Tongue (tissue), 3 donors: ENCODE measurements at places on chromosomes 2 and 18.

DNA sequence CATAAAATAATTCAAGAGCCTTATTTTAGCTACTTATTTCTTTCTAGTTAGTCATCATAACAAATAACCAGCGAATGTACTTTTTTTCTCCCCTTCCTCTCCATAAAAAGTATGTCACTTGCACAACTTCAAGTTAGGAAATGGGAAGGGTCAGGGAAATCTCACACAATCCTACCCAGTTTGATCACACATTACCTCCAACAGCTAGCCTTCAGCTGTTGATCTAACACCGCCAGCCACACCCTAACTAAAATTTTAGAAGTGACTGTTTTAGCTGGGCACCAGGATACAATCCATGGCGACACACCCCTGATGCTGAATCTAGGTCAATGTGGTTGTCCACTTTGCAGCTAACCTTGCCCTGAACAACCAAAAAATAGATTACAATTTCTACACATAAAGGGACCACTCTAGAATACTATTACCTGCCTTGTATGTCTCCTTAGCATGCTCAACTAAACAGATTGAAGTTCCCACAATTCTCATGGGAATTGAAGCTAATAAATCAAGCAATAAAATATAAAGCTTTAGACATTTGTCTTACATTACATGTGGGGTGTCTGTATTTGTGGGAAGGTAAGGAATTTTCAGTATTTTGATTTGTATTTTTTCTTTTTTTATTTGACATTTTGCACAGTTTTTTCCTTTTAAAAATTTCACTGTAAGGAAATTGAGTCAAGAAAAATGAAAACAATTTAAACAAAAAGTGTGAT, 7.3 kb upstream of the COL3A1 start:
- no peak for DNase-seq

GRCh38 chr2:190677255-190677654, 28.4 kb downstream of the NAB1 start:
- DNase-seq: no peak

- DNase-seq: no peak
Observed at GRCh38 chr2:47073641-47074040, 81.5 kb downstream of the STPG4 start.

DNA sequence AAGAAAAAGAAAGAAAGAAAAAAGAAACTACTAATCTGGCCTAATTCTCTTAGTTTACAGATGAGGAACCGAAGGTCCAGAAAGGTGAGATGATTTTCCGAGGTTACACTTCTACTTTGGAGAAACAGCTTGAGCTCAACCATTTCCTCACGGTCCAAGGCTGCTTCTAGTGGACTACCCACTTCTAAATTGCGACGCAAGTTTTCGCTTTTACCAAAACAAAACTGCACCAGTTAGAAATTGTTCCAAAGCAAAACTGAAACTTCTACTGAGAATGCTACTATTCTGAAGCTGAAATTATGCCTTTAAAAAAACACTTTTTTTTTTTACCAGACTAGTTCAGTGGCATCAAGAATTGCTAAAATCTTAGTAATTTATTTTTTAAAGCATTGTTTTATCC, 101.6 kb downstream of the INO80D start:
- no peak for DNase-seq

DNA sequence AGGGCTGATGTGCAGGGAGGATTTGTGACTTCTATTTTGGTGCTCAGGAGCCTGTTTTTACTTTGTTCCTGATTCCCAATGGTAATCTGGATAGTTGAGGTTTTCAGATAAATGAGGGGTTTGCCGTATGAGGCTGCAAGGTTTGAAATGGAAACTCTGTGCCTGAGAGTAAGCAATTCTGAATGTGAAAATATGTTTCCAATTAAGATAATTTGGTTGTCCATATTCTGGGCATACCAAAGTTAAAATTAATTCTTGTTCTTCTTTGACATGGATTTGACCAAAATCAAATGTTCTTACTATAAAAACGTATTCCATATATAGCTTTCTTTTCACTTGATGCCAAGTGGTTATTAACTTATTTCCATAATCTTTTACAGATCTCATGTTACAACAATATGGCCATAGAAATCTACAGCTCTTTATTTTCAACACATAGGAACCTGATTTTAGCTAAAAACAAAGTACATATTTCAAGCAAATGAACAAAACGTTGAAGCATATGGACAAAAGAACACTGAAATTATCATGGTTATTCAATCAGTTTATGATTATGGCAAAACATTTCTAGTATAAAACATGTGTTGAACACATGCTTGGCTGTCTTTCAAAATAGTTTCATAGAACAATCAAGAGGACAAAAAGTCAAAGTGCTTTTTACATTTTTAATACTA, 63.4 kb upstream of the ARHGAP28 start:
- DNase-seq: peak; percentile 72

DNA sequence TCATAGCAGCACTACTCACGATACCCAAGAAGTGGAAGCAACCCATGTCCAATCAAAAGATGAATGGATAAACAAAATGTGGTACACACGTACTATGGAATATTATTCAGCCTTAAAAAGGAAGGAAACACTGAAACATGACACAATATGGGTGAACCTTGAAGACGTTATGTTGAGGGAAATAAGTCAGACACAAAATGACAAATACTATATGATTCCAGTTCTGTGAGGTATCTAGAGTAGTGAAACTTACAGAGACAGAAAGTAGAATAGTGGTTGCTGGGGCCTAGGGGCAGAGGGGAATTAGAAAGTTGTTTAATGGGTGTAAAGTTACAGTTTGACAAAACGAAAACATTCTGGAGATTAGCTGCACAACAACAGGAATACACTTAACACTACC, 24.7 kb downstream of the TLK1 start:
- no peak for DNase-seq

GRCh38 chr2:145431181-145431951, 911.4 kb upstream of the ZEB2 start:
- DNase-seq: peak; percentile 38

DNA sequence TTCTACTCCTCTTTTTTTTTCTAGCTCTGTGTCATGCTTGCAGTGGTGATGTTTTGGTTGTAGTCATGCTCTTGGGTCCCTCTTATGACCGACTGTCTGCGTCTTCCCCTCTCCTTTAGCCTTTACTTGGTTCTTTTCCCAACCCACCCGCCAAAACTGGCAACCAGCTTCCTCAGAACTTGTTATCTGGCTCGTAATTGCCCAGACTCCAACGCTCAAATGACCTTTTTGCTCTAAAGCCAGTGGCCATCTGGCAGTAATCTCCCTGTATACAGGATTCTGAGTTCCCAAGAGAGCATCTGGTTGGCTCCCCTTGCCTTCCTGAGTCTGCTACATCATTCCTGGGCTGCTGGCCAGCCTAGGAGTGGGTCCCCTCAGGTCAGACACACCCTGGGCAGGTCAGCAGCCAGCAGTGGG, 147.2 kb downstream of the MGAT5 start:
- DNase-seq: no peak

DNA sequence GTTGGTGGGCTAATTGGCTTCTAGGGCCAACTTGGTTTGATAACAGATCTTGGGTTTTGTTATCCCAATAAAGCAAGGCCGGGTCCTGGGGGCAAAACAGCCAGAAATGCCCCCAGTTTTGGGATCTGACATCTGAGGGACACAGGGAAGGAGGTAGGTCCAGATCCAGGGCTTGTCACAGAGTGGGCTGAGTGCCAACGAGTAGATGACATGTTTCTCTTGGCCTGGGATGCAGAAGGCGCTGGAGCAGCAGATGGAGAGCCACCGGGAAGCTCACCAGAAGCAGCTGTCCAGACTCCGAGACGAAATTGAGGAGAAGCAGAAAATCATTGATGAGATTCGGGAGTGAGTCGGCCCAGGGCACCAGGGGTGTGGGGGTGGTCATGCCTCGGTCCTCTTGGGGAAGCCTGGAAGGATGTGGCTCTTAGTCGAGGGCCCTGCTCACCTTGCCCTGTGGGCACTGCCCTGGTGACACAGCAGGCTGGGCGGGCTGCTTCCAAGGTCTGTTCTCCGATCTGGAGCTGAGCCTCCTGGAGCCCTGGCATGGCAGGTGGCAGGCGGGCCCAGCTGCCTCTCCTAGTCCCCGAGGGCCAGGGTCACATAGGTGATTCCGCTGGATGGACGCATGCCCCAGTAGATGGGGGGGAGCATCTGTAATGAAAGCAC, 40.2 kb upstream of the LYPD6B start:
- no peak for DNase-seq

GRCh38 chr2:212367431-212367830, 171.2 kb downstream of the ERBB4 start:
- DNase-seq: no peak

- peak; percentile 58 for DNase-seq
Observed at GRCh38 chr2:54503192-54503591, 47.1 kb downstream of the SPTBN1 start.

DNA sequence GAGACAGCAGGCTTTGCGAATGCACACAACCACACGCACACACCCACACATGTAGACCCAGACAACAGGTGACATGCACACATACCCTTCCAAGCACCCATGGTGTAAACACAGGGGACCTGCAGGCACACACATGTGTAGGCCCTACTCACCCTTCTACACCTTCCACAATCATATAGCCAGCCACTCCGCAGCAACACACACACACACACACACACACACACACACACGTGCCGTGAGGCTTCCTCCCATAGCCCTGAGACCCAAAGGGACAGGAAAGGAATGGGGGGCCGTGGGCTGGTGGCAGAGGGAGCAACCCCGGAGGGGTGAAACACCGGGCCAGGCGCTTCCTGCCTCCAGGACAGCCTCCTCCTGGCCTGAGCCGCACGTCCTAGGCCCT, 37.4 kb downstream of the BIN1 start:
- no peak for DNase-seq

- no peak for DNase-seq
Observed at GRCh38 chr2:180618570-180618969, 361.8 kb upstream of the UBE2E3 start.

DNA sequence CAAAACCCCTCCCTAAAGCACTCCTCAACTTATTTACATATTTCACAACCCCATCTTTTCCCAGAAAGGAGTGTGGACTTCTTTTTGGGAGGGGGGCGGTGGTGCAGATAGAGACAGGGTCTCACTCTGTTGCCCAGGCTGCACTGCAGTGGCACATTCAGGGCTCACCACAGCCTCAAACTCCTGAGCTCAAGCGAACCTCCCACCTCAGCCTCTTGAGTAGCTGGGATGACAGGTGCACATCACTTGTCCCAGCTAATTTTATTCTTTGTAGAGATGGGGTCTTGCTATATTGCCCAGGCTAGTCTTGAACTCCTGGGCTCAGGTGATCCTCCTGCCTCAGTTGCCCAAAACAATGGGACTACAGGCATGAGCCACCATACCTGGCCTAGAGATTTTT, 44.1 kb downstream of the ADCY3 start:
- DNase-seq: no peak

GRCh38 chr2:237858294-237859081, 935 bp upstream of the RAMP1 start:
- DNase-seq: peak; percentile 88

DNA sequence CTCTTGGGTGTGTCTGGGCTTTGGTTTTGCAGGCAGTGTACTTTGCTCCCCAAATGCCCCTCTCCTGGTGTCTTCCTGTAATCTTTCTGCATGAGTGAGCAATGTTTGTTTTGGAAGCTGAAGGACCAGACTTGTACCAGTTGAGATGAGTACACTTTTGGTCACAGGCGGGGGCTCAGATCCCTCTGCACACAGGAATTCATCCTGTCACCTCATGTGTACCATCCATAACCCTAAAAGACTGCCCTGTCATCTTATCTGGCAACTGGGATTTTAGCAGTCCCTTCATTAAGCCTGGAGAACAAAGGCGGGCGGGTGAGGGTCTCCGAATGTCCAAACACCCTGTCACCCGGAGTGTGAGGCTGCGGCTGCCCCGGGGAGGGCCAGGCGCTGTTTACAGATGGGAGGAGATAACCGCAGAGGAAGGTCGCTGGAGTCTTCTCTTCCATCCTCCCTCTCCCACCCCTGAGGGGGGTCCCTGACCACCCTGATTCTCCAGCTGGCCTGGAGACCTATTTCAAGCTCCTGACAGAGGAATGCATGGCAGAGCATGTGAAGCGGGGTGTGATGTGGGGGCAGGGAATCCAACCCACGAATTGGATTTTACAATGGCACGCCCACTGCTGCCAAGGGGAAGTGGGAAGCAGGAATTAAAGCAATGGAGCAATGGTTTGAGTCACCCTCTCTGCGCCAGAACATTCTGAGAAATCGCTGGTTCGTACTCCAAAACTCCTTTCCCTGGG, 158.2 kb upstream of the MYCN start:
- no peak for DNase-seq

DNA sequence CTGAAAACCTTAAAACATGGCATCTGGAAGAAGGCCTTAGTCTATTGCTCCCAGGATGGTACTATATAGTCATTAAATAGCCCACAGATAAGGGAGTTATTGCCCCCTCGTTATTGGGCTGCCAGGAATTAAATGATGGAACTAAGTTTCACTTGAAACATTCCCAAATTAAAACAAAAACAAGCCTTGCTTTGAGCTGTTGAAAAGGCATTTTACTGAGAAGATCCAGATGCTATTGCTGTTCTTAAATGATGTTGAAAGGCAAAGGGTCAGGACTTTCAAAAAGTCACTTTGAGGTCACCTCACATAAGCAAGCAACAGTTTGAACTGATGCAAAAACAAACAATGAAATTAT, 2.0 kb upstream of the AMMECR1L start:
- peak; percentile 7 for DNase-seq

DNA sequence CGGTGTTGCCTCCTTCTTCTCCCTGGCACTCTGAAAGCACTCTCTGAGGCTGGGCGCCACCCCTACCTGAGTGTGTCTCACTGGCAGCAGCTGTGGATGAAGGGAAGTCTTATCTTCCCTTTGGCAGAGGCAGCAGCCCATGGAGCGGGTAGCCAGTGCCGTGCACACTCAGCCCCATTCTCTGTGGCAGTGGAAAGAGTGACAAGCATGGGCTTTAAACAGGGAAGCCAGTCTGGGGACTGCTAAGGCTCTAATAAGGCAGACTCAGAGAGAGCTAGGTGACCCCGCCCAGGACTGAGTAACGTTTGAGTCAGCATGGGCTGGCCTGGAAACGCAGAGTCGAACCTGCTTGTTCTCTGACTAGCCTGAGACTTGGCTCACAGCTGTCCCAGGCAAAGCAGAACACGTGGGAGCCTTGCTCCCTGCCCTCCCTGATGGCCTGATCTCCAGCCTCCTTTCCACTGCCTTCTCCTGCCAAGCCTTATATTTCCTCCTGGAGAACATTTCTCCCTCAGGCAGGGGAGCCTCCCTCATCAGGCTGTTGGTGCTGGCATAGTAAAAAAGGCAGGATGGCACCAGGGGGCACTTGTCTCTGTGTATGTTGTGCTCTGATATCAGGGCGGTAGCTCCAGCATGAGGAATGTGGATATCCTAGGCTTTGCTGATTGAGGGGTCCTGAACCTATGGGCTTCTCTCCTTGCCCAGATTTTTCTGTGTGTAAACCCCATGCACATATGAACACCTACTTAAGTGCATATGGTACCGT, 93.9 kb upstream of the LGALSL start:
- DNase-seq: peak; percentile 69

GRCh38 chr2:36461039-36461681, 105.6 kb downstream of the CRIM1 start:
- DNase-seq: no peak
